NCI-H1105 (cell line): ENCODE measurements at places on chromosomes 16 and 17.

- no peak for DNase-seq
Observed at GRCh38 chr16:69111216-69111875, 5.9 kb downstream of the HAS3 start.

DNA sequence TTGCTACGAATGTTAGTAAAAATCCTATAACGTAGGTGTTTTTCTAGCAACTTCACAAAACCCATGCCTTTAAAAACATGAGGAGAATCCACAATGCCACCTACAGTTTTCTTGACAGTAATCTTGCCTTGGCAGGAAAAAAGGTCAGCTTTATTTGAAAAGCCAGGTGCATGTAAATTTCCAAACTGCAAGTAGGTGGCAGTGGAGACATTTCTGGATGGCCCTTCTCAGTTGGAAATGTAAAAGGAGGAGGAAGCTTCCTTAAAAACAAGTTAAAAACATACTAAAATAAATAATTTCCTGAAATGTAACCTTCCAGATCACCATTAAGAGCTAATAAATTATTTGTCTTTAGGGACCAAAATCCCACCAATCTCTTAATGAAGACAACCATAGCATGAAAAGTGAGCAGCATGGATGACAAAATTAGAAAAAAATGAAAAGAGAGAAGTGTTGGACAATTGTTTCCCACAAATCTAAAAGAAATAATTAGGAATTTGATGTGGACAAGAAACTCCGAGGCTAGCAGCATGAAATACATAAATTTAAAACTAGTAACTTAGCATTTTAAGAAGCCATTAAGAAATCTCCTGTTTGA lies 152.2 kb downstream of the SNX11 start:
- no peak for DNase-seq

DNA sequence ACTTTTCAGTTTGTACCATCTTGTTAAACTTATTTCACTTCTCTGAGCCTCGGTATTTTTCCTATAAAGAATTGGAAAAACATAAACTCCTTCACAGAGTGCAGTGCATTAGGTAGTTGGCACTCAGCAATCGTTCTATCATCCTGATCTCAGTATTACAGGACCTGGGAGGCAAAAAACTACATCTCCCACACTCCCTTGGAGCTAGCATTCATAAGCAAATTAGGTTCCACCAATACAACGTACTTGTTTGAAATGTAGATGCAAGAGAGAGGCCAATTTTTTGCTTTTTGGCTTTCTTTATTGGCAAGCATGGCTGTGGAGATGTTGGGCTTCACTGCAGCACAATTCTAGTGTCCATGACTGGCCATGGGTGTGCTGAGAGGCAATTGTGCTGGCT lies 285.2 kb downstream of the CA10 start:
- no peak for DNase-seq

DNA sequence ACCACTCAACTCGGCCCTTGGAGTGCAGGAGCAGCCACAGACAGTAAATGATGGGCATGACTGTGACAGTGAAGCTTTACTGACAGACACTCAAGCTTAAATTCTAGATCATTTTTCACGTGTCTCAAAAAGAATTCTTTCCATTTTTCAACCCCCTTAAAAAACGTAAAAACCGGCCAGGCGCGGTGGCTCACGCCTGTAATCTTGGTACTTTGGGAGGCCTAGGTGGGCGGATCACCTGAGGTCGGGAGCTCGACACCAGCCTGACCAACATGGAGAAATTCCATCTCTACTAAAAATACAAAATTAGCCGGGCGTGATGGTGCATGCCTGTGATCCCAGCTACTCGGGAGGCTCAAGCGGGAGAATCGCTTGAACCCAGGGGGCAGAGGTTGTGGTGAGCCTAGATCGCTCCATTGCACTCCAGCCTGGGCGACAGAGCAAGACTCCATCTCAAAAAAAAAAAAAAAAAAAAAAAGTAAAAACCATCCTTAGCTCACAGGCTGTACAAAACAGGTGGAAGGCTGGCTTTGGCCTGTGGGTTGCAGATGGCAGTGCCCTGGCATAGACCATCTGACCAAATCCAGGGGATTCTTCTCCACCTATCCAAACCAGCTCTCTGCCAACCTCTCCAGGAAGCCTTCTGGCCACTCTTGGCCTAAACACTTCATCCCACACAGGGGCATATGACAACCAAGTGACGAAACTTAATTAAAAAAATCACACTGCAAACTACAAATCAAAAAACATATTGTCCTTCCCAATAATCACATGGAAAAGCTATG lies 18.3 kb downstream of the TBC1D16 start:
- DNase-seq, result no peak

DNA sequence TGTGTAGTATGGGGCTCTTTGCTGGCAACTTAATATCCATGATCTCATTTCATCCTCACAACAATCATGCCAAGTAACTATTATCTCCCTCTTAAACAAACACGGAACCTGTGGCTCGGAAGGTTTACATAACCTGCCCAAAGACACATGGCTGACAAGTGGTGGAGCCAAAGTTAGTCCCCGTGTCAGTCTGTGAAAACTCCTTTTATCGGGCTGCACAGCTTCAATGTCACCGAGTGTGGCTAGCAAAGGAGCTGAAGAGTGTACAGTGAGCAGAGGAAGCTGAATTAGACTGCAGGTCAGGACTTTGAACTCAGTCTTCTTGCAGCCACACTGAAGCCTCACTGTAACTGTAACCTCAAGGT lies 80.3 kb downstream of the PARN start:
- peak; percentile 52 for DNase-seq

DNA sequence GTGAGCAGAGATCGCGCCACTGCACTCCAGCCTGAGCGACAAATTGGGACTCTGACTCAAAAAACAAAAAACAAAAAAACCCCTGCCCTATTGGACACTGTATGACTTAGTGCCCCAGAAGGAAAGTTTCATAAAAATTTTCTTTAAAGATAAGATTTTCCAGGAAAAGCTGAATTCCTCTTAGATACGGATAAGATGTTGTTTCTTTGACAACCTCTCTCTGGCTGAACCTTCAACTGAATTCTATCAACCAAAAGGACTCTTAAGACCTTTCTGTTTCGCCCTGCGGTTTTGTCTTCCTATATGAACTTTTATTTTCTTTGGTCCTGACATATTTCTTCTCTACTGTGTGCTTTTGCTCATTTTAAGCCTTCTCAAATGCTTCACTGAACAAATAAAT lies 35.8 kb downstream of the CPPED1 start:
- no peak for DNase-seq

GRCh38 chr17:77210331-77210730 lies 69.6 kb downstream of the SEC14L1 start:
- DNase-seq, result no peak

DNA sequence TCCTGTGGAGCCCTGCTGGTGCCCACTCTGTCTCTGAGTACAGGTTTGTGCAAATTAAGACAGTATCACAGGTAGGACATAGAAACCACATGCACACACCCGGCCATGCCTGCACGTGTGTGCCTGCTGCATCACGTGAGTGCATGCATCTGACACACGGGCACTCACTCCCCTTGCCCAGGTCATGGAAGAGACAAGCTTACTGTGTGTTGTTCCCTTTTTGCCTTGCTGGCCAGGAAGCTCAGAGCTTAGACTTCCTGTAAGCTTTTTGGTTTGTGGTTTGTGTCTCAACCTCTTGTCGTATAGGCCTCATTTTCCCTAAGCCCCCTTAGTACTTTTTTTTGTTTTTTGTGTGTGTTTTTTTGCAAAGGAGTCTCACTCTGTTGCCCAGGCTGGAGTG lies 25.0 kb downstream of the ZNF469 start:
- DNase-seq, result no peak

- DNase-seq, result no peak
Observed at GRCh38 chr17:70929226-70929625, 759.9 kb downstream of the KCNJ2 start.
